ENCODE measurements at places on chromosomes 3 and 15.

- no peak for DNase-seq
These were observed 90.4 kb upstream of the TSEN2 start for GRCh38 chr3:12393894-12394293.

- no peak for DNase-seq
These were observed at the start of gene DCLK3 for GRCh38 chr3:36763850-36764703. TSS of gene DCLK3 (minus strand) at chr3:36764553. CDS start at chr3:36764263, 290 bp downstream.

DNA sequence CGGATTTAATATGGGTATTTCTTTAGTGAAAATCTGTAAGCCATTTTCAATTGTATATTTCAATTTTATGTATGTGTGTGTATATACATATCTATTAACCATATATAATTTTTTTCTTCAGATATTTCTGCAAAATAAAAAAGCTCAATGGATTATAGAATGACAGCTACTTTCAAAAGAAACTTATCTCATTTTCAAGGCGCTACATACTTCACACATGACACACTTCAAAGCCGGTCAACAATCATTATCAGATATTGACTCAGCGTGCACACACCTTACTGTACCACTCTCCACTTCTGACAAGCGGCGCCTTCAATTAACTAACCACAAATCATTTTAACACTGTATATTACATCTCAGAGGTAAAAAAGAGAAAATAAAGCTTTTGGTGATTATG lies 39.6 kb downstream of the ATP13A3 start:
- no peak for DNase-seq

- no peak for DNase-seq
These were observed 19.2 kb downstream of the SUCLG2 start for GRCh38 chr3:67635257-67635656.

- DNase-seq, result no peak
These were observed 85.9 kb downstream of the DCLK3 start for GRCh38 chr3:36678216-36679013.

- DNase-seq, result no peak
These were observed 22.8 kb downstream of the TTC14 start for GRCh38 chr3:180624714-180625113.

DNA sequence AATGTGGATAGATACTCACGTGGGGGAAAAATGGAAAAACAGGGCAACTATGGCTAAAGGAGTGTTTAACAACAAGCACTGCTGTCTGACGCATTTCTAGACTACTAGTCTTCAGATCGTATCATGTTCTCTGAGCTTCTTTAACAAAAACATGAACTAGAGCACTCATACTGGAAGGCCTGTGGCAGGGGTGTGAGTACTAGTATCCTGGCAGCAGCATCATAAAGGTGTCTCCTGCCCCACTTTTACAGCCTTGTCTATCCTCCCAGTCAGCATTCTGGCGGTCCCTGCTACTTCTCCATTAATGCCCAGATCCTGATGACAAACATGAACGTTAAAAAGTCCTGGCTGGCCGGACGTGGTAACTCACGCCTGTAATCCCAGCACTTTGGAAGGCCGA lies 4.0 kb downstream of the FMN1 start:
- DNase-seq, result no peak

DNA sequence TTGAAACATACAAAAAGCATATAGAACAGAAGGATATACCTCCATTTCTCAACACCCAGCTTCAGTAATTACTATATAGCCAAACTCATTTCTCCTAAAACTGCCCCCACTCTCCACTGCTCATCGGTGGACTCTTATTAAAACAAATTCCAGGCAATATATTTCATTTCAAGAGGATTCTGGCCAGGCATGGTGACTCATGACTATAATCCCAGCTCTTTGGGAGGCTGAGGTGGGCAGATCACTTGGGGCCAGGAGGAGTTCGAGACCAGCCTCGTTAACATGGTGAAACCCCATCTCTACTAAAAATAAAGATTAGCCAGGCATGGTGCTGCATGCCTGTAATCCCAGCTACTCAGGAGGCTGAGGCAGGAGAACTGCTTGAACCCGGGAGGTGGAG lies 40.9 kb downstream of the SNX4 start:
- DNase-seq, result no peak
